Left ventricle myocardium inferior (tissue), 1 donor: ENCODE measurements at places on chromosomes 2 and 18. TPM values are rescaled to one million over a fixed set of nuclear protein-coding genes. Genes with fewer than 3 reads are reported as not detected.

GRCh38 chr2:211836409-211836808 lies 702.2 kb downstream of the ERBB4 start:
- no peak for DNase-seq

DNA sequence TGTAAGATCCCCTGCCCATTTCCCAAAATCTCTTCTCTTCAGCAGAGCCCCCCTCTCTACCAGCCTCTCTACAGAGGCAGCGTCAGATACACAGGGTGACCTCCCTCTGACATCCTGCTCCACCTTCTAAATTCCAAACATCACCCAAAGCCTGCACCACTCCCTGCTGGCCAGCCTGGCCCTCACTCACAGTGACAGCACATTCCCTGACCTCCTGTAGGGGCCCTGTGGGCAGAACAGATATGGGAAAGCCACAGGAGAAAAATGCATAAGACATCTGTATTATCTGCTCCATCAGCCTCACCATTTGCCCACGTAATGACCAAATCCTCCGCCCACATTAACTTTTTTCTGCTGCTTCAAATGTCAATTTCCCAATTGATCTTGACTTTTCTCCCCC lies 40.6 kb downstream of the TRABD2A start:
- DNase-seq: no peak

GRCh38 chr2:164803776-164804466 lies 37.7 kb downstream of the COBLL1 start:
- no peak for DNase-seq

GRCh38 chr2:143473216-143473615 lies 344.0 kb downstream of the ARHGAP15 start:
- DNase-seq: no peak

DNA sequence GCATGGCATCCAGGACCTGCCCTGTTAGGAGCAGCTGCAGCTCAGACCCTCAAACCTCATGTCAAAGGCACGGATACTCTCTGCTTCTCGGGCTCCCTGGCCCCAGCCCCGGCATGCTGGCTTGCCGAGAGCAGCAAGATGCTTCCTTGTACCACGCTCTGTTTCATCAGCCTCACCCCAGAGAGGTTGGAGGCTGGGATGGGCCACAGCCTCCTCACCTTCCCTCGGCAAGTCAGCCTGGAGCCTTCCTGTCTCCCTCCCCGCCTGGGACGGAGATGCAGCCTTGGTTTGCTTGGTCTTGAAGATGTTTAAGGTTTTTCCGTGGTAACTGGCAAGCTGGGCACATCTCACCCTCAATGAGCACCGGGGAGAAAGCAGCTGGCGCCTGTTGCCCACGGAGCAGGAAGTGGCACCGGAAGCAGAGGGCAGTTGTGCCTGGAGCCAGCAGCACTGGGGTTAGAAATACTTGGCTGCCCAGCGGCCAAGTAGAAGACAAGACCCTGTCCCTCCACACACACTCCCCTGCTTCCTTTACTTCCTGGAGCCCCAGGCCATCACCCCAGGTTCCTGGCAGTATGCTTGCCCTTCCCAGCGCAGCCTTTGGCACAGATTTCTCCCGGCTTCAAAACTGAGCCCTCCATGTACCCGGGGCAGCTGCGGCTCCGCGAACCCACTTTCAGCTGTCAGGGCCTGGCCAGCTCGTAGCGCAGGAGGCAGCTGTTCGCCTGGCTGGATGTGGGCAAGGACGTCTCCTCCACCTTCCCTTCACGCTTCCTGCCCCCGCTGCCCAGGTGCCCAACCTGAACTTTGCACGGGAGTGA lies 17.4 kb downstream of the FBLN7 start:
- no peak for DNase-seq

- DNase-seq: no peak
These were observed 87.2 kb downstream of the COBLL1 start for GRCh38 chr2:164754157-164755093.

GRCh38 chr18:57428221-57429150 lies 6.7 kb upstream of the ONECUT2 start:
- DNase-seq: no peak

Gene PRSS56
- not detected for total RNA-seq

Gene DLGAP1
- 0.05 TPM for total RNA-seq

Gene PIEZO2
- total RNA-seq: 0.33 TPM

- DNase-seq: no peak
These were observed 233.7 kb downstream of the DSEL start for GRCh38 chr18:67282796-67283195.

Gene DNER
- 2.3 TPM for total RNA-seq

DNA sequence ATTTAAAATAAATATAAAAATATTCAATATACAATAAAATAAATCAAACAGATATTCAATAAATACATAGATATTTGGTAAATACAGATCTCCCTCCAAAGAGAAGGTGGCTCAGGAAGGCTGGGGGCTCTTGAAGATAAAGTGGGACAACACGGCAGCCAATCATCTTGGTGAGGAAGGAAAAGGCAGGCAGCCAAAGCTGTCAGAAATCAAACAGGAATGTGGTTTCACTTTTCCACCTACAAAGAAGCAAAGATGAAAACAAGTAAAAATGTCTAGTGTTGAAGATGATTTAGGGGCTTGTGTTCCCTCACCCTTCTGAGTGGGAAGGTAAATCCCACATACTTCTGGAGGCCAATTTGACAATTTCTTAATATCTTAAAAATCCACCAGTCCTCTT lies 85.7 kb downstream of the B3GNT2 start:
- no peak for DNase-seq
